Suppressor macrophage treated with lipopolysaccharide for 4 hours (primary cell): ENCODE measurements at places on chromosomes 2 and 18.

- DNase-seq: no peak
Measured at GRCh38 chr18:48795696-48796095, 155.1 kb downstream of the SMAD7 start.

DNA sequence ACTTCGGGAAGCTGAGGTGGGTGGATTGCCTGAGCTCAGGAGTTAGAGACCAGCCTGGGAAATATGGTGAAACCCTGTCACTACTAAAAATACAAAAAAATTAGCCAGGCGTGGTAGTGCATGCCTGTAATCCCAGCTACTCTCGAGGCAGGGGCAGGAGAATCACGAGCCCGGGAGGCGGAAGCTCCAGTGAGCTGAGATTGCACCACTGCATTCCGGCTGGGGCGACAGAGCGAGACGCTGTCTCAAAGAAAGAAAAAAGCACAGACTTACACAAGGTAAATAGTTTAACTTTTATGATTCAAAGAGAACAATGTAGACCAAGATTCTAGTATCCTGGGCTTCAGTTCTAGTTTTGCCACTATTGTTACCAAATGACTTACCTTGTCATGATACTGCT lies 37.4 kb downstream of the NCKAP1 start:
- DNase-seq: no peak

DNA sequence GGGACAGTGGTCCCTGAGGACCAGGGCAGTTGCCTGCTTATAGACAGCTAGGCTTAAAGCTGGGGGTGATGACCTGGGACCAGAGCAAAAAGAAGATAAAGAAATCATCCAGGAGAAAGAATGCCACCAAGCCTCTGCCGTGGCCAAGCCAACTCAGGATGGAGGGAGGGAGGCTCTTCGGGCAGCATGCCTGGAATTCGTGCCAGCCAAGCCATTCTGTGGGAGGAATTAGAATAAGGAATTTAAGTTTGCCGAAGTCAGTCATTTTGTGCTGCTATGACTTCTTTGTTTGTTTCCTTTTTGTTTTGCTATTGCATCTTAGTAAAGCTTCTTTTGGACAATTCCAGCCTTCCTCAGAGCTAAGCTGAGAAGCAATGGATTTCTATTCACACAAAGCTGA lies 124.1 kb downstream of the EN1 start:
- no peak for DNase-seq

- DNase-seq: peak; percentile 82
Measured at GRCh38 chr2:173898178-173898668, 67.0 kb downstream of the SP3 start.

DNA sequence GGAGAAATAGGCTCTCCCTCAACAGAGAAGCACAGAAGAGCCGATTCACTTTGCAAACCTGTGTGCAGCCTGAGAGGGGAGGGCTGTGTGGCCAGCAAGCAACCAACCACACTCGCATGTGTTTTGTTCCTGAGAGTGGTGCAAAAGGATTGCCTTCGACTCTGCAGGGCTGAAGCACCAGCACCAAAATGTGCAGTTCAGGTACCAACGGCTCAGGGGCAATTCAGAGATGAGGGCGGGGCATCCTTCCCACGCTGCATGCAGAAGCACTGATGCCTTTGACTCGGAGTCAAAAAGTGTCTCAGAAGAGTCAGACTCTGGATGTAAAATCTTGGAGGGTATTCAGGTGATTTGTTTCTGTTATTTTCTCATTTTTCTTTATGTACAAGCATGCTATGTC lies 55.5 kb downstream of the DCDC2C start:
- no peak for DNase-seq

DNA sequence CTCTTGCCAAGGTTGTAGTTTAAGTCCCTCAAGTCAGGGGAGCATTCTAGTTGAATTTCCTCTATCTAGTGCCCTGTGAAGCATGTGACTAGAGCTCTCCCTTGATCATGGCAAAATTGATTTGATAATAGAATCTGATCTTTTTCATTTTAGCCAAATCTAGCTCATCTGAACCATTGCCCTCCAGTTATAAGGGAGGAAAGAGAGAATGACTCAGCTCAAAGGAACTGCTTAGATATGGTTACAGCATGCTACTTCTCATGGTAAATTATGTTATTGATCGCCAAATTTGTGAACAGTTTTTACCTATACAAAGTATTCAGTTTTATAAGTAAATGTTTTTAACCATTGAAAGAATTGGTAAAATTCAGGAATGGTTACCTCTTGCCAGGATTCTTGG lies 100.8 kb downstream of the GPR39 start:
- DNase-seq: no peak

DNA sequence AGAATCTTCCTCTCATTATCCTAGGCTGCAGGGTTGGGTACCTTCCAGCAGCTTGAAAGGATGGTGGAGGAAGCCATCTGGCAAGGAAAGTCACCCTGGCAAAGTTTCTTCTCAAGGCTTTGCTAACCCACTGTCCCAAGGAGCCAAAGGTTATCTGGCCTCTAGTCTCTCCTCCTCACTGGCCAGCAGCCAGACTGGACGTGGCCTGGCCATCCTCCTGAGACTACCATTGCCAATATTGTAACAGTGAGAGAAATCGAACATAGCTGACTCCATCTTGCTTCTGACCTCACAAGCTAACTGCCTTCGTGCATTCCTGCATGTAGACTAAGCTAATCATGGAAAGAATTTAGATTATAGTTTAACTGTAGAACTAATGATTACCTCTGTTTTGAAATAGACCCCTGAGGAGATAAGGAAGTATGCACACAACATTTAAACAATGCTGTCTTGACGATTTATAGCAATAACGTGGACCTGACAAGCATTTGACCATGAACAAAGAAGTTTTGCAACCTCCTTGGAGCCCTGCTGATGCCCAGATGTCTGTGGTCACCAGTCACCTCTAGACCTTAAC lies 7.8 kb upstream of the ANXA4 start:
- DNase-seq: no peak

DNA sequence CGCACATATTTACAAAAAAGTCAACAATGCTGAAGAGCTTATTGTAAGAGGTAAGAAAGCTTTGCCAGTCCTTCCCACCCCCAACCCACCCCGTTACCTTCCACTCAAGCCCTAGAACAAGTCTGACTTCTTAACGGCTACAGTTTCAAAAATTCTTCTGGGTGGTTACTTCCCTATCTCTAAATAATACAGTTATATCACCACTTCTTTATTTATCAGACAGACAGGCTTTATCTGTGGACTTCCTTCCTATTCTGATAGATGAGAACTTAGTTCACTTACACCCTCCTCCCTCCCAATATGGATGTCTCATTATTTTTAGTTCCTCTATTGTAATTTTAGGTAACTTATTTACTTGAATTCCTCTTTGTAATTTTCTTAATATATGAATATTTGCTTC lies 26.7 kb upstream of the ACTR3 start:
- DNase-seq: peak; percentile 61

GRCh38 chr18:70227438-70227837 lies 22.0 kb upstream of the RTTN start:
- no peak for DNase-seq

- no peak for DNase-seq
Measured at GRCh38 chr2:98127229-98127989, 40.4 kb downstream of the VWA3B start.

DNA sequence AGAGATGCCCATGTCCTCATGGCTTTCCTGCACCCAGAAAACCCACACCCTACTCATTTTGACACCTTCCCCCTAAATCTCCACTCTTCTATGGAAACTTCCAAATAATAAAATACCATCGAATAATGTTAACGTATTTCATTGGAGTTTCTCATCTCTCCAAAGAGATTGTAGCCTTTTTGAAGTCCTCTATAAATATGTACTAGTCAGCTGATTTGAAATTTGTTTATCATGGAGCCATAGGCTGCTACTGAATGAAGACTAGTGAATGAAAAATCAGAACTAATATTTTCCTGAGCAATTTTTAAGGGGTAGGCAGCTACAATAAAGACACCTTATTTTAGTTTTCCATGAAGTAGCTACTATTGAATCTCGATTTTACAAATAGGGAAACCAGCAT lies 226.1 kb upstream of the EPAS1 start:
- no peak for DNase-seq

DNA sequence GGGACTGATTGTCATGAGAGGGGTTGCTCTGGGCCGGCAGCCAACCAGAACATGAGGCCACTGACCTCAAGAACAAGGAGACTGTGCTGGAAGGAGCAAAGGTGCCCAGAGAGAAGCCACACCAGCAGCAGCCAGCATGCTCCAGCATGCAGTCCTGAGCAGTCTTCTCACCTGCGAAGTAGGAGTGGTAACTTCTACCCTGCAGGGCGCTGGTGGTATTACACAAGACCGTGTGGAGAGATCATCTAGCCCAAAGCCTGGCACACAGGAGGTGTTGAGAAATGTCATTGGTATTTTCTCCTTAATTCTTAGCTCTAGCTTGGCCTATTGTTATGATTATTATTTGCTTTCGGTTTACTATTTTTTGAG lies 132.7 kb downstream of the TSN start:
- no peak for DNase-seq

DNA sequence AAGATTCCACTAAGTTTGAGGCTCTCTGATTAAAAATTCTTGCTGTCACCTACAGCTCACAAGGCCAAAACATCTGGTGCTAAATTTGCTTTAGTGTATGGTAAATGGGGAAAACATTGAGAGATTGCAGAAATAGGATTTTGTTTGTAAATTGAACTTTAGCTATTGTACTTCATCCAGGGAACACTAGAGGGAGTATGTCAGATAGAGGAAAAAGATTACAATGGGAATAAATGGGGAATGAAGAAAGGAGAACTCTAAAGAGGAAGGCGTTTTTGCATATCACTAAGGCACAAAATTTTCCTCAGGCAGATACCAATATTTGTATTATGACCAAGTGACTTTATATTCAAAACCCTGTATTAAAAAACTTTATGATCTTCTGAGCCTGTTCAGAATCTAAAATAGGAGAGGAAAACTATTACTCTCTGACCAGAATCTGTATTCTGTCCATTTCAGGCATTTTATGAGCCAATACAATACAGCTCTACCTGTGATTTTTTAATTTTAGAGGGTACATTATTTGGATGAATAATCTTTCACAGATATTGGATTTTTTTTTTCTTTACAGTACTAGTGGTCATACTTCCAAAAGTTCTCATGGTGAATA lies 52.3 kb upstream of the ITGB6 start:
- DNase-seq: peak; percentile 79

DNA sequence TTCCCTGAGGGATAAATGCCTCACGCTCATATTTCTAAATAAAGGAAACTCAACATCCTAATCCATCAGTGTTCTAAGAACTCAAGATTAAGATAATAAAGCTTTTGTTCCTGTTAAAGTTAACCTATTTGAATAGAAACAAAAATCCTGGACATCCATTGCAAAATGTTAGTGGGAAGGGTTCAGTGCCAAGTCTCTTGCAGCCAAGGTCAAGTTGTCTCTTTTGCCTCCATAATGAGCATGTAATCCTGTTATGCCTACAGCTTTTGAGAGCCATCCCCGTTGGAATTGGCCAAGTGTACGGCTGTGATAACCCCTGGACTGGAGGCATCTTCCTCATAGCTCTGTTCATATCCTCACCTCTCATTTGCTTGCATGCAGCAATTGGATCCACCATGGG lies 51.3 kb upstream of the SLC14A1 start:
- DNase-seq: no peak

DNA sequence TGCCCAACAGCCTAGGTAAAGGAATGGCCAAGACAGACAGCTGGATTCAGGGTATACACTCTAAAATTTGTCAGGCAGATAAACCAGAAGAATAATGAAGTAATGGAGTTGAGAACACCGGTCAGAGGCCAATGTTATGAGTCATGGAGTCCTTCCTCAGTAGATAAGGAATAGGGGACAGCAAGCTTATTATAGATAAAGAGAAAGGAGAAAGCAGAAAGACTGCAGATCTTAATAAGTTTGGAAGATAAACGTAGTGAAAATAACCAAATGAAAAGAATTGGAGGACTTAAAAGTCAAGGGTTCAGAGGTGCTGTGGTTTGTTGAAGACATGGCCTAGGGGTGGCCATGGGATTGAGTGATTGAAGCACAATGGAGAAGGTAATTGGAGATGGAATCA lies 63.5 kb upstream of the NFE2L2 start:
- DNase-seq: no peak

DNA sequence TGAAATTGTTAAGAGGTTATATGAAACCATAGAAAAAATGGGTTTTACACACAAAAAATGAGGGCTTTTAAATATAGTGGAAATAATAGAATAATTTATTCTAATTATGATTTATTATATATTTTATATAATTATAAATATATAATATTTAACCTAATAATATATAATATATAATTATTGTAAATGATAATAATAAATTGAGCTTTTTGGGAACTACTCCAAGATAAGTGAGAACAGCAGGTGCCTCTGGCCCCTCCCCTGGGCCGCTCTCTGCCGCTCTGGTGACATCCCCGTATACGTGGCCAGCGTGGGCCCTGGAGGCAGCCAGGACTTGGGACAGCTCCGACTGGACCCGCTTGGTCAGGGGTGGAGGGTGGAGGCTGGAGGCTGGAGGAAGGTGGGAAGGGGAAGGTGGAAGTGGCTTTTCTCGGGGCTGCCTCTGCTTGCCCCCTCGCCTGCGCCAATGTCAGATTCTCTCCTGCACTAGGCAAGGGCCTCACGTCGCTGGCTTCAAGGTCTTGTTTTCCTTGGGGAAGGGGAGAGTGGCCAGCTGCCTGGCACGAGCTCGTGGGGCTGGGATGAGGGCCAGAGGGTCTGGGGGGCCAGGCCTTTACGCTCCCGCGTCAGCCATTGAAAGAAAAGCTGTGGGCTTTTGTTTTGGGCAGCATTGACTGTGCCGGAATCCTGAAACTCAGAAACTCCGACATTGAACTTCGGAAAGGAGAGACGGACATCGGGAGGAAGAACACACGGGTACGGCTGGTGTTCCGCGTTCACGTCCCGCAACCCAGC lies 54.8 kb downstream of the NFATC1 start:
- no peak for DNase-seq

GRCh38 chr2:128695646-128696220 lies 377.1 kb upstream of the HS6ST1 start:
- DNase-seq: no peak

DNA sequence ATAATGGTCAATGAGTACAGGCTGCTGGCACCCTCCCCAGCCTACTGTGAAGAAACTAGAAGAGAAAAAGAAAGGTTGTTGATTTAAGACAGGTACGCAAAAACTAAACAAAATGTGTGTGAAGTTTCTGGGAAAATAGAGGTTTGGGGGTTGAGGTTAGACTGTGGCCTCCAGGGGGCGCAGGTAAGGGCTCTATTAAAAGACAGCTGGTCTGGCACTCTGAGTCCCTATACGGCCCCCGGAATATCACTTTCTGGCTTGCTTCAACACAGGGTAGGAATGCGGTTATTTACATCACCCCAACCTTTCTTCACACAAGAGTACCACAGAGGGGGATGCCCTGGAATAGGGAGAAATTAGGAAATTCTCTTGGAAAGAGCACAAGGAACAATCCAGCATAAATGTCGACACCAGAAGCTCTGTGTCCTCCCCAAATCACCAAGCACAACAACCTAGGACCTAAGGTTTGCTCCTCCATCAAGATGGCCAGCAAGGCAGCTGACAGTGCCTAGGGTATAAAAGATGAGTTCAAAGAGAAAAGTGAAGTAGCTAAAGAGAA lies 480.8 kb upstream of the KLHL29 start:
- DNase-seq: peak; percentile 29
